ENCODE measurements at places on chromosomes 7 and 10. TPM values are rescaled to one million over a fixed set of nuclear protein-coding genes. Genes with fewer than 3 reads are reported as not detected.

The MTURN gene
- 10.1 TPM for total RNA-seq

The RADIL gene
- total RNA-seq = 1.2 TPM

The HOXA3 gene
- total RNA-seq = 6.8 TPM

The PLEKHA1 gene
- total RNA-seq = 28.0 TPM

The ALOX5 gene
- total RNA-seq = not detected

The CHST3 gene
- 35.0 TPM for total RNA-seq

The CALML5 gene
- not detected for total RNA-seq

The TMEM176B gene
- not detected for total RNA-seq

The EGR2 gene
- 2.3 TPM for total RNA-seq

The SFTPA2 gene
- total RNA-seq = not detected

The ABCC2 gene
- total RNA-seq = 0.89 TPM

The FUOM gene
- total RNA-seq = 12.8 TPM

The OGDH gene
- total RNA-seq = 79.6 TPM

The MSMB gene
- not detected for total RNA-seq

The CPVL gene
- 0.30 TPM for total RNA-seq

The SFTPA1 gene
- total RNA-seq = not detected

The ATG9B gene
- total RNA-seq = 1.6 TPM

The DRGX gene
- not detected for total RNA-seq

The KEL gene
- total RNA-seq = not detected

The CALY gene
- total RNA-seq = 0.30 TPM

The PILRA gene
- 0.89 TPM for total RNA-seq

The MOSPD3 gene
- total RNA-seq = 5.4 TPM

The GPR158 gene
- 0.05 TPM for total RNA-seq
